ENCODE measurements at places on chromosomes 16 and 17. TPM values are rescaled to one million over a fixed set of nuclear protein-coding genes. Genes with fewer than 3 reads are reported as not detected.

ATP2C2 gene
- 18.1 TPM for total RNA-seq

SLC16A11 gene
- total RNA-seq = 10.9 TPM

CNGB1 gene
- total RNA-seq = not detected

LITAF gene
- 24.9 TPM for total RNA-seq

SARM1 gene
- 13.7 TPM for total RNA-seq

Measured in body of pancreas (tissue), 4 donors.